ENCODE measurements at places on chromosomes 1 and 21.
A peak's percentile ranks its signal among the peaks of the same experiment; 100 is the strongest.

- no peak for DNase-seq
Measured at GRCh38 chr1:228801068-228801467, 65.8 kb downstream of the RHOU start.

- no peak for DNase-seq
Measured at GRCh38 chr1:246052603-246053002, 454.5 kb downstream of the SMYD3 start.

DNA sequence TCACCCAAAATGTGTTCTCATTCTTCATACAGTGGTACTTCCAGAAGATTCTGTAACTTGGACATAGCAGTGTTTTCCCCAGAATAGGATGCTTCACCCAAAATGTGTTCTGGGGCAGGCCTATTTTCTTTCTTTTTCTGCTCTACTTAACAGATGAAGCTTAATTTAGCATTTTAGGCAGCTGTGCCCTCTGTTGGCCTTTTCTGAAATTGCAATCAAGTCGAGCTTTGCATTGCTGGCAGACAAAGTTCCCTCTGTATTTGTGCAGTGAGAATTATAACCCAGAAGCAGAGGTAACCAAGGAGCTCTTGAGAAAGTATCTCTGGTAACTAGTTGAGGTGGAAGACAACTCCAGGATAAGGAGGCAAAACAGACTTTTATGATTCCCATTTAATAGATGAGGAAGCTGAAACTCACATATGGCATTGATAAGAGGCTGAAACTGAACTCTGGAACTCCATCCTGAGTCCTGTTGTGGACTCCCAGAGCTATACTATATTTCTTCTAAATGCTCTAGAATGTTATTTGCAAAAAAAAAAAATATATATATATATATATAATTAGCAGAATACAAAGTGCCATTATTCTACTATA lies 50.3 kb upstream of the L1TD1 start:
- peak; percentile 84 for DNase-seq

- DNase-seq: no peak
Measured at GRCh38 chr1:168007691-168008090, 70.8 kb upstream of the MPC2 start.

Data from Karpas-422 (cell line).